ENCODE measurements at places on chromosomes 16 and 17.

GRCh38 chr17:74953134-74953687 is 17.5 kb downstream of the OTOP3 start:
- DNase-seq, result no peak
- no peaks in the 10 kb centered on the region for H3K4me1 ChIP-seq
- H3K27ac ChIP-seq, result no peak overlapping the region
- no peaks in the 10 kb centered on the region for H3K36me3 ChIP-seq
- no peak overlapping the region for H3K4me3 ChIP-seq

GRCh38 chr17:74393346-74393942 is 26.1 kb downstream of the GPR142 start:
- H3K27ac ChIP-seq, result no peak overlapping the region
- no peak for DNase-seq
- no peak overlapping the region for H3K4me3 ChIP-seq
- H3K27me3 ChIP-seq, result no peaks in the 10 kb centered on the region
- no peaks in the 10 kb centered on the region for H3K4me1 ChIP-seq

DNA sequence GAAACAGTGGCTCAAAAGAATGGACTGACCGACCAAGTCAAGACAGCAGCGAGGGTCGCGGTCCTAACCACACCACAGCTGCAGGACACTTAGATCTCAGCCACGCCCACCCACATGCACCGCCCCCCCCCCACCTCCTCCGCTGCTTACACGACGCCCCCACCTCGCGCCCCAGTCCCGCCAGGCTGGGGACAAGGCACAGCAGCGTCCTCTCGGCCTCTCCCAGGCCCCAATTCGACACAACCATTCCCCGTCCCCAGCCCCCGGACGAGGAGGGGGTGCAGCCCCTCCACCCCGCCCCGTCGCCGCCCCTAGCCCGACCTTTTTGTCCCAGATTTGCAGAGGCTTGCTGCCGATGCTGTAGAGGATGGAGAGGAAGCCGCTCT is 477 bp downstream of the CFAP20 start:
- peak overlapping the region; percentile 88 for H3K4me3 ChIP-seq
- DNase-seq, result peak; percentile 69
- H3K27me3 ChIP-seq, result no peaks in the 10 kb centered on the region
- peaks cover 38% of the 10 kb centered on the region for H3K4me1 ChIP-seq

- H3K4me3 ChIP-seq, result peak overlapping the region; percentile 73
- H3K36me3 ChIP-seq, result peaks cover 11% of the 10 kb centered on the region
- no peaks in the 10 kb centered on the region for H3K4me1 ChIP-seq
- peak overlapping the region; percentile 85 for H3K27ac ChIP-seq
- no peak for DNase-seq
These were observed 615 bp downstream of the PHKG2 start for GRCh38 chr16:30748634-30749445.

GRCh38 chr17:79219208-79219935 is 144.7 kb downstream of the ENGASE start:
- no peak for DNase-seq
- no peak overlapping the region for H3K27ac ChIP-seq
- peaks cover 37% of the 10 kb centered on the region for H3K27me3 ChIP-seq
- no peak overlapping the region for H3K4me3 ChIP-seq
- H3K4me1 ChIP-seq, result no peaks in the 10 kb centered on the region

DNA sequence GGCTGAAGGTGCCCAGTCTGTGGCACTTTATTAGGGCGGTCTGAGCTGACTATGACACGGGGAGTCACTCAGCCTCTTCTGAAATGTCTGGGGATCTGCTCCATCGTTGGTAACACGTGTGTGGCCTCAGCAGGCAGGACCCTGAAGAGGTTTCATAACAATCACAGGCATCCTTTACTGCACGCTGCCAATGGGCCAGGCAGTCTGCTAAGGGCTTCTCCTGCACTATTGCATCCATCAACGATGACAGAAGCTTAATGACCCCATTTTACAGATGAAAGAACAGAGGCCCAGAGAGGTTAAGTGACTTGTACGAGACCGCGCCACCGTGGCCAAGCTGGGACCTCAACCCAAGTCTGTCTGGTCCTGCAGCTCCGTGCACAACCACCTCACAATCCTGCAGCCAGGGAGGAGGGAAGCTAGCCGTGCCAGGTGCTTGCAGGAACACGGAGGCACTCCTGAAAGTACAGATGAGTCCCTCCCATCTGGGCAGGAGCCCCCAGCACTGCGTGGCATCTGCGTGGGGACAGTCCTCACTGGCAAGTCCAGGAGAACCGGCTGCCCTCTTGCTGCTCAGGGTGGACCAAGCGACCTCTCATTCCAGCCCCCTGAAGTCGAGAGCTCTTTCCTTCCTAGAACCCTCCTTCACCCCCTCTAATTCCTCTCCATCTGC is 40.0 kb downstream of the RPH3AL start:
- no peak overlapping the region for H3K4me3 ChIP-seq
- no peaks in the 10 kb centered on the region for H3K27me3 ChIP-seq
- no peak overlapping the region for H3K27ac ChIP-seq
- DNase-seq, result no peak

DNA sequence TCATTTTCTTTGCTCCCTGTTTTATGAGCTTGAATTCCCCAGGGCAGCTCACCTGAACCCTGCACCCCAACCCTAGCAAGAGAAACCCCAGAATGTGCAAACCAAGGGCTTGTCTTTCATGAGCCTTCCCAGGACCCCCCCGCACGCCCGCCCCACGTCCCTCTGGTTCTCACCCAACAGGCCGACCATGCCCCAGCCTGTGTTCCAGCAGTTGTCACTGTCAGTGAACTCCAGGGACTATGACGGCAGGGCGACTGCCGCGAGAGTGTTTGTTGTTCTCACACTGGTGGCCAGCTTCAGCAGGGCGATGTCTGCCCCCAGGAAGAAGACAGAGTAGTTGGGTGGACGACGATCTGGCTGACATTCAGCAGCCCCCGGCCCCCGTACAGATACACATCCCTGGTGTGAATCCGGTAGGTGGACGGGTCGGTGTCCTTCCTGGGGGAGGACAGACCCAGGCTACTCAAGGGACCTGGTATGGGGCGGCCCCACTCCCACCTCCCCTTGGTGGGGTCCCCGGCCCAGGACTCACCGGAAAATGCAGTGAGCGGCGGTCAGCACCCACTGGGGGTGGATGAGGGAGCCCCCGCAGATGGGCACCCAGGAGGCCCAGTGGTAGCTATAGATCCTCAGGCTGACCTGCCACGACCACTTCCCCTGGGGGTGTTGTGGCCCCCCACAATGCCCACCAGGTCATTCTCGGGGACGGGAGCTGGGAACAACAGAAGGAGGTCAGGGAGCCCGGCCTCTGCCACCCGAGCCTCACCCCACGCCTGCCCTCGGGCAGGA is 20.1 kb downstream of the TPSD1 start:
- H3K36me3 ChIP-seq, result no peaks in the 10 kb centered on the region
- no peak overlapping the region for H3K27ac ChIP-seq
- no peak overlapping the region for H3K4me3 ChIP-seq
- no peak for DNase-seq
- H3K27me3 ChIP-seq, result no peaks in the 10 kb centered on the region
- H3K4me1 ChIP-seq, result no peaks in the 10 kb centered on the region

DNA sequence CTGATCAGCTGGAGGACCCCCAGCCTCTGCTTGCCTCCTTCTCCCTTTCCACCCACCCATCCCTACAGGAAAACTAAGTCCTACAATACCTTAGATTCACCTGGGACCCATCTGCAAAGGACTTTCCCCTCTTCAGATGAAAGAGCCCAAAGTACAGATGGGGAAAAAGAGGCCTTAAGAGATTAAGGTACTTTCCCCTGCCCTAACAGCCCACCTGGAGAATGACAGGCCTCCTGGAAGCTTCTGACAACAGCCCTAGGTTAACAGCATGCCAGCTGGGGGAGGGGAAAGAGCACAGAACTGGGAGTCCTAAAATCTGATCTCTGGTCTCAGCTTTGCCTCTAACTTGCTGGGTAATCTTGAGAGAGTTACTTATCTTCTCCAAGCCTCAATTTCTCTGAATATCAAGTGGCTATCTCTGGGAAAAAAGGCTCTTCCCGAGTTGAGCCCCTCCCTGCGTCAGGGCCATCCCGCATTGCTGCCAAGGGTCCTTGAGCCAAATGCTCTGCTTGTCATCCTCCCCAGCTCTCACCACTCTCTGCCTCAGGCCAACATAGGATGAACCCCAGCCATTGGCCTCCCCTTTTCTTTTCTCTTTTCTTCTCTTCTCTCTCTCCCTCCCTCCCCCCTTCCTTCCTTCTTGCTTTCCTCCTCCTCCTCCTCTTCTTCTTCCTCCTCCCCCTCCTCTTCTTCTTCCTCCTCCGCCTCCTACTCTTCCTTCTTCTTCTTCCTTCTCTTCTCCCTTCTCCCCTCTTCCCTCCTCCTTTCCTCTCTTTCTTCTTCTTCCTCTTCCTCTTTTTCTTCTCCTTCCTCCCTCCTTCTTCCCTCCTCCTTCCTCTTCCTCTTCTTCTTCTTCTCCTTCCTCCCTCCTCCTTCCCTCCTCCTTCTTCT is 22.5 kb upstream of the SP6 start:
- DNase-seq, result no peak
- peaks cover 9% of the 10 kb centered on the region for H3K4me1 ChIP-seq
- peaks cover 13% of the 10 kb centered on the region for H3K27me3 ChIP-seq
- no peaks in the 10 kb centered on the region for H3K36me3 ChIP-seq
- H3K27ac ChIP-seq, result no peak overlapping the region
- no peak overlapping the region for H3K4me3 ChIP-seq

- peaks cover 9% of the 10 kb centered on the region for H3K4me1 ChIP-seq
- no peaks in the 10 kb centered on the region for H3K27me3 ChIP-seq
- DNase-seq, result no peak
- no peak overlapping the region for H3K4me3 ChIP-seq
- no peak overlapping the region for H3K27ac ChIP-seq
These were observed 2.0 kb downstream of the ABCC12 start for GRCh38 chr16:48153774-48154173.

- no peak for DNase-seq
- no peaks in the 10 kb centered on the region for H3K36me3 ChIP-seq
- no peaks in the 10 kb centered on the region for H3K4me1 ChIP-seq
- H3K4me3 ChIP-seq, result no peak overlapping the region
- no peaks in the 10 kb centered on the region for H3K27me3 ChIP-seq
These were observed 546.4 kb upstream of the SALL1 start for GRCh38 chr16:51697454-51697853.

GRCh38 chr16:31355431-31356100 is 590 bp downstream of the ITGAX start:
- no peak for DNase-seq
- no peaks in the 10 kb centered on the region for H3K4me1 ChIP-seq
- no peaks in the 10 kb centered on the region for H3K27me3 ChIP-seq
- H3K27ac ChIP-seq, result peak overlapping the region; percentile 40
- H3K4me3 ChIP-seq, result no peak overlapping the region
- no peaks in the 10 kb centered on the region for H3K36me3 ChIP-seq

DNA sequence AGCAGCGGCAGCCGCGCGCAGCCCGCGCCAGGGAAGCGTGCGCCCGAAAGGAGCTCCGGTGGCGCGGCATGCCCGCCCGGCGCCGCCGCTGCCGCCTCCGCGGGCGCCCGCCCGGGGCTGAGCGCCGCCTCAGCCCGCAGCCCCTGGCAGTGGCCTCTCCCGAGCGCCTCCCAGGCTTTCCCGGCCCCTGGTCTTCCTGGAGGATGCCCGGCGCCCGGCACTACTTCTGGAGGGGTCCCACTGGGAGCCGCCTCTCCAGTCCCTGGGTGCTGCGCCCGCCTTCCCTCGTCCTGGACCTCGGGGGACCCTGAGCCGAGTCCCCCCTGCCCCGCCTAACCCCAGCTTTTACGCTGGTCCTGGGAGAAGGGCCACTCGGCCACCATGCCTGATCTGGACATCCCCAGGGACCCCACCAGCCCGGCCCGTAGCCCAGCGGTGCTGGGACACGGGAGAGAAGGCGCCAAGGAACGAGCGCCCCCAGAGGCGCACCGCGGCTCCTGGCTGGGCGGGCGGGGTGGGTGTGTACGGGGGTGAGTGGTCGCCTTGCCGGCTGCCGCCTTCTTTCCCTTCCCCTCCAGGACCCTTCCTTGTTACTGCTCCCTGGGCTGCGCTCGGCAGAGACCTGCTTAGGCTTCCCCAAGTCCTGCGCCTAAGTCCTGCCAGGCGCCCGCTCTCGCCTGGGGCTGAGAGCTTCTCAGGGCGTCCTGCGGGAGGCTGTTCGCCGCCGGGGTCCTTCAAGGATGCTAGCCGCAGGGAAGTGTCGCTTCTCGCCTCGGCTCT is 704 bp downstream of the ASIC2 start:
- H3K4me1 ChIP-seq, result no peaks in the 10 kb centered on the region
- H3K36me3 ChIP-seq, result no peaks in the 10 kb centered on the region
- DNase-seq, result peak; percentile 13
- H3K27ac ChIP-seq, result no peak overlapping the region
- no peak overlapping the region for H3K4me3 ChIP-seq

DNA sequence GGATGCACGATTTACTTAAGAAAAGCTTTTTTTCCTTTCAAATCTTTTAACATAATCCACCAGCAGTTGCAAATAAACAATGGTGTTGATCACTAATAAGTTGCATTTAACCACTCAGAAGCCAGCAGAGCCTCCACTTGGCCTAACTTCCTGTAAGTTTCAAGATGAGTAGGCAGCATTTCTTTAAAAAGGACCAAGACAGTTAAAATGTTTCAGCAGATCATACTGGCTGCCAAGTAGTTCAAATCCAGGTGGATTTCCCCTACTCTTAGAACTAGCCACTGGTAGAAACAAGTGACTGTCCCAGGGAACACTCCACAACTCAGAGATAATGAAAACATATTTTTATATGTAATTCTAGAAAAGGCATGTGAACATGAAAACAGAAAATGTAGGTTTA is 17.0 kb upstream of the RFFL start:
- no peak for DNase-seq
- H3K4me1 ChIP-seq, result no peaks in the 10 kb centered on the region
- no peaks in the 10 kb centered on the region for H3K27me3 ChIP-seq

- H3K4me3 ChIP-seq, result no peak overlapping the region
- H3K27me3 ChIP-seq, result no peaks in the 10 kb centered on the region
- no peak for DNase-seq
- H3K27ac ChIP-seq, result no peak overlapping the region
These were observed 22.5 kb downstream of the OR1D5 start for GRCh38 chr17:3040882-3041281.

GRCh38 chr17:55546991-55547664 is 35.9 kb upstream of the SMIM36 start:
- no peaks in the 10 kb centered on the region for H3K27me3 ChIP-seq
- no peak overlapping the region for H3K27ac ChIP-seq
- H3K4me3 ChIP-seq, result no peak overlapping the region
- no peaks in the 10 kb centered on the region for H3K4me1 ChIP-seq

GRCh38 chr17:57862694-57863667 is 13.1 kb upstream of the MRPS23 start:
- H3K27me3 ChIP-seq, result no peaks in the 10 kb centered on the region
- H3K4me3 ChIP-seq, result no peak overlapping the region
- H3K4me1 ChIP-seq, result peaks cover 28% of the 10 kb centered on the region
- H3K27ac ChIP-seq, result no peak overlapping the region
- no peaks in the 10 kb centered on the region for H3K36me3 ChIP-seq

DNA sequence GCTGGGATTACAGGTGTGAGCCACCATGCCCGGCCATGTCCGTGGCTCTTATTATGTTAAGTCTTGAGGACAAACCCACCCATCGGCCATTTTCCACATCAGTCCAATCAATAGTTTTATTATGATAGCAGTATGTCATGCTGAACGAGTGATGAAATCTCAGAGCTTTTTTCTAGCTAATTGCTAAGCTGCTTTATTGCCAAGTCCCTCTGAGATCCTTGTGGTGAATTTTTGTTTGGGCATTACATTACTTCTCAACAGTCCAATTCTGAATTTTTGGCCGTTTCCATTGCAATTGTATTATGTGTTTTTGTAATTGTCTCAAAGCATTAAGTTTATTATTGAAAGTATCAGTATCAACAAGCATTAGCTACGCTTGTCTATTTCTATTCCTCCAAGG is 10.9 kb downstream of the RNF112 start:
- DNase-seq, result peak; percentile 31
- H3K4me1 ChIP-seq, result no peaks in the 10 kb centered on the region
- no peaks in the 10 kb centered on the region for H3K27me3 ChIP-seq
- H3K36me3 ChIP-seq, result no peaks in the 10 kb centered on the region
- H3K27ac ChIP-seq, result no peak overlapping the region
